ENCODE measurements at places on chromosomes 7 and 10.

GRCh38 chr10:13956826-13957225 lies 370.1 kb downstream of the PRPF18 start:
- no peak for DNase-seq

- DNase-seq: no peak
Observed at GRCh38 chr10:25257646-25258045, 82.8 kb downstream of the GPR158 start.

DNA sequence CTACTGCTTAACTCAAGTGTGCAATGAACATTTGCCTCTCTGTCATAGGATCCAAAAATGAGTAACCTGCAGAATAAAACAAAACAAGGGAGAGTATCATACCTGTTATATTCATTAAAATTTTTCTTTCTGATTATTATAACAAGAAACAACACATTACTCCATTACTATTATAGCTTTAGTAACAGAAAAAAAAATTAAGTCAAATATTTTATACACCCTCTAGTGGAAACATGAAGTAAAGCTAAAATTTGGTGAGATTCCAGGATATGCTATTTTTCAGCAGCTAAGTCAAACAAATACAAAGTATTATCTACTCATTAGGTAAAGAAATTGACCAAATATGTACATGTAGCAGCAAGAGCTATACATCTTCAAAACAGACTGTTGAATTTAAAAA lies 56.3 kb downstream of the PDZD8 start:
- DNase-seq: no peak

GRCh38 chr7:73827567-73828106 lies 3.2 kb upstream of the CLDN4 start:
- peak; percentile 56 for DNase-seq

- DNase-seq: no peak
Observed at GRCh38 chr10:75334720-75335119, 66.8 kb downstream of the ZNF503 start.

DNA sequence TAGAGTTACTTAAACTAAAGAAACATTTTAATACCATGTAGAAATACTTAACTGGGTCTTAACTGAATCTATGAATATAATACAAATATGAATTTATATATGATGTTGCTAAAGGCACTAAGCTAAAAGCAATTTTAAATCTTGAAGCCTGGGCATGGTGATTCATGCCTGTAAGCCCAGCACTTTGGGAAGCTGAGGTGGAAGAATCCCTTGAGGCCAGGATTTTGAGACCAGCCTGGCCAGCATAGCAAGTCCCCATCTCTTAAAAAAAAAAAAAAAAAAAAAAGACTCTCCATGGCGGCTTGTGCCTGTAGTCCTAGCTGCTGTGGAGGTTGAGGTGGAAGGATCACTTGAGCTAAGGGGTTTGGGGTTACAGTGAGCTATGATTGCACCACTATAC lies 95.3 kb downstream of the CCSER2 start:
- DNase-seq: no peak

DNA sequence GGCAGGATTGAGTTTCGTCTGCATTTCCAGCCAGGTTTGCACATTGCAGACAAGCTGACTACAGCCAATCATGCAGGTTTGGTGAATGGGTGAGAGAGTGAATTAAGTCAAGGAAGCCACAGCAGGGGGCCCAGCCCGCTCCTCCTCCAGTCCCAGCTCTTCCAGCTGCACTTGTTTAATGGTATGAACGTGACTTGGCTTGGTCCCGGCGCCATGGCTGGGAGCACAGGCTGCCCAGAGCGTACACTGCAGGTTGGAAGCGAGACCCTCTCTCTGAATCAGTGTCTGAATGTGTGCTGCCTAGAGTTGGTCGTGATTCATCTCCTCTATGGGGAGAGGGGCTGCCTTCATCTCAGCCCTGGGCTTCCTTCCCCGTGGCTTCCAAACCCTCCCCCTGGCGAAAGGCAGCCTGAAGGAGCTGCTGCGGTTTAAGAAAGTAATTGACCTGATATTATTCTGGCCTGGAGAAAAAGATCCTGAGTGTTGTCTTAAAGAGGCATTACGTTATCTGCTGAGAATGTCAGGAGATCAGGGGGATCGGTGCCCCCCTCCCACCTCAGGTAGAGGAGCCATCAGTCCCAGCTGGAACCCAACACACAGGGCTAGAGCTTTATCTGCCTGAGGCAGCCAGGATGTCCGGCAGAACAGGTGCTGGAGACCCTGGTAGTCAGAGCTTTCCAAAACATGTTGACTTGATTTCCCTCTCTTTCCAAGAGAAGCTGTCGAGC lies 132.1 kb downstream of the COL26A1 start:
- DNase-seq: peak; percentile 59

- no peak for DNase-seq
Observed at GRCh38 chr10:94357193-94357592, 5.5 kb downstream of the NOC3L start.

DNA sequence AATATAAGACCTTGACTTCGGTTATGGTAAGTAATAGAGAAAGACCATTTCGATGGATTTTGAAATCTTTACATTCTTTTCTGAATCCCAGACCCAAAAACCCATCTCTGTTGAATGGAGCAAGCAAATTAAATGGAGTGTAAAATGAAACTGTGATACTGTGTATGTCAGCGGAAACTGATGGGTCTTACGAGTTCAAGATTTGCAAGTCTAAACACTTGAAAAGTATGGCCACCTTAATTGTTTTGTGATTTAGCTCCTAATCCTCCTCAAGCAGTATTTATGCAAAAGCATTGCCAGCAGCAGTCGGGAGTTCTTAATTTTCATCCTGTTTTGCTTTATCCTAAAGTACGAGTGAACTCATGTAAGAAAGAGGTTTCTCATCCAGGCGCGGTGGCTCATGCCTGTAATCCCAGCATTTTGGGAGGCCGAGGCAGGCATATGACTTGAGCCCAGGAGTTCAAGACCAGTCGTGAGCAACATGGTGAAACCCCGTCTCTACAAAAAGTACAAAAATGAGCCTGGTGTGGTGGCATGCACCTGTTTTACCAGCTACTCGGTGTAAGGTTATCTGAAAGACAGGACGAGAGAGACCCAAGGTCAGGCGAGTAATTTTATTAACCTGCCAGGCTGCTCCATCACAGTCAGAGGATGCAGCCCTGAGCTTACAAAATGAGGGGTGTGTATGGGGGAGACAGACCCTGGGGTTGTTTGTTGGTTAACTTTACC lies 5.8 kb upstream of the DHTKD1 start:
- no peak for DNase-seq

- DNase-seq: no peak
Observed at GRCh38 chr7:17374654-17375053, 76.2 kb downstream of the AHR start.

- DNase-seq: no peak
Observed at GRCh38 chr10:17220652-17221100, 7.4 kb upstream of the VIM start.

DNA sequence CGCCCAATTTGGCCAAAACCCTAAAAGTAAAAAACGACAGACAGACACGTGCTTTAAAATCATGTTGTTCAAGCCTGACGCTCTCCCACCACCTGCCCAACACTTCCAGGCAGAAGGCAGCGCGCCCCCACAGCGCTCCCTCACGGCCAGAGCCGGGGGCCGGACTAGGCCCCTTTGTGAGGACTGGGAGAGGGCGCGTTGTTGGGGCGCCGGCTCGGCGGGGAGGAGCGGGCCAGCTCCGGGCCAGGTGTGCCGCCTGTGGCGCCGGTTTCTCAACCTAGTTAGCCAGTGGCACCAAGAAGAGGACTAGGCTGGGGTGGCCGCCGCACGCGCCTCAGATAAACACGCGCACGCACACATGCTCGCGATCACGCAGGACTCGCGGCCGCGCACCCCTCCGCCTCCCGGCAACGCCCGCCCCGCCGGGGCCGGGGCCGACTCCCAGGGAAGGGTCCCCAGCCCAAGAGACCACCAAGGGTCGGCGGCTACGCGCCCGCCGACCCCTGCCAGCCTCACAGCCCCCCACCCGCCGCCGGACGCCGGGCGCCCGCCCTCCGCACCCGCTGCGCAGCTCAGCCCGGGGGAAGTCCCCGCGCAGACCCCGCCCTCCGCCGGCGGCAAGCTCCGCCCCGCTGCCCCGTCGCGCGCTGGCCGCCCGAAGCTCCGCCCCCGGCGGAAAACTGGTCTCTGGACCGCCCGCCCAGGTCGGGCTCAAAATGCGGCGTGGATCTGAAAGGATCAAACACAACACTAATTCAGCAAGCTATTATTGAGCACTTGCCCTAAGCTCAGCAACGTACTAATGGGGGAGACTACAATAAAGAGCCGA lies at the start of gene IMMP2L:
Gene IMMP2L (minus strand): TSS at position 589 of the 829 bp plus-strand sequence.
- peak; percentile 80 for DNase-seq

- DNase-seq: no peak
Observed at GRCh38 chr10:52956861-52957260, 184.3 kb upstream of the MBL2 start.

- peak; percentile 33 for DNase-seq
Observed at GRCh38 chr7:105521027-105521716, 899 bp downstream of the PUS7 start.

GRCh38 chr10:33334805-33335550 lies 511 bp upstream of the NRP1 start:
- DNase-seq: peak; percentile 60

- no peak for DNase-seq
Observed at GRCh38 chr7:92557808-92558362, 29.3 kb downstream of the RBM48 start.

GRCh38 chr7:105685161-105685560 lies 103.9 kb upstream of the EFCAB10 start:
- no peak for DNase-seq

- DNase-seq: no peak
Observed at GRCh38 chr10:128339753-128340152, 213.5 kb upstream of the MKI67 start.

DNA sequence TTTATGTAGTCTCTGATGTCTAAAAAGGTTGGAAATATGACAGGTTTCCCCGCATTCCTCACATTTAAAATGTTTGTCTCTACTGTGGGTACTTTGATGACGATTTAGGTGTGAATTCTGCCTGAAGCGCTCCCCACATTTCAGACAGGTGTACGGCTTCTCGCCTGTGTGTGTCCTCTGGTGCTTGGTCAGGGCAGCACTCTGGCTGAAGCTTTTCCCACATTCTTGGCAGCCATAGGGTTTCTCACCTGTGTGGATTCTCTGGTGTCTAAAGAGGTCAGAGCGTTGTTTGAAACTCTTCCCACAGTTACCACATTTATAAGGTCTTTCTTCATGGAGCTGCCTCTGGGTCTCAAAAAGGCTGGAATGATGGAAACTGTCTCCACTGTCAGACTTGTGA lies 6.3 kb downstream of the ZNF394 start:
- DNase-seq: no peak

DNA sequence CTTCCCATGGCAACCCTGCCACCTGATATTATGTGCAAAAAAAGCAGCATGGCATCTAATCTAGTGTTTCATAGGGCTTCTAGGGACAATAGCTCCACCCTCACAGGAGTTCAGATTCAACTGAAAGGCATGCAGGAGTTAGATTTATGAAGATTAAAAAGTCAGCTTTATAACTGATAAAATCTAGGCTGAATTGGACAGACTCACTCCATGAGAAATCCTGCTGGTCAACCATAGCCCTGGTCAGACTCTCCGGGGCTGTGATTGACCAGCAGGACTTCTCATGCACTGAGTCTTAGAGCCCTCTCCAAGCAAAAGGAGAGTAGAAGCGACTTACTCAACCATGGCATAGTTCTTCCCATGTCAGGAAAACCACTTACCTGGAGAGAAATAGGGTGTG lies 345.4 kb downstream of the NEBL start:
- DNase-seq: no peak

All from NCI-H2227 treated with DMSO at 0.1 percent for 48 hours (cell line).